ENCODE measurements at places on chromosomes 11 and 22.

- DNase-seq, result no peak
These were observed 21.9 kb downstream of the IGSF9B start for GRCh38 chr11:133934599-133935550.

GRCh38 chr11:62046568-62047100, 77.2 kb upstream of the INCENP start:
- DNase-seq, result no peak

DNA sequence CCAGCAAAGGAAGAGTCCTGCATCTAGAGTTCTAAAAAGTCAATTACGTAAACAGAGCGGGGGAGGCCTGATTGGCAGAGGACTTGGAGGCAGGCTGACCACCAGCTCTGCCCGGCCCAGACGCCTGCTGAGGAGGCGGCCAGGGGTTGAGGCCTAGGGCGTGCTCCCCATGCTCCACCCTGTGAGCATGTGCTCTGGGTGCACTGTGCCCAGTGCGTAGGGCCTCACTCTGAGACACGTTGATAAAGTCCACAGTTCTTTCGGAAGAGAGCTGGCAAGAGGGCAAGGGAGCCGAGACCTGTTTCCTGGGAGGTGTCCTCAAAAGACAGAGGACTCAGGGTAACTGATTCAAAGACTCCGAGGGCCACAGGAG, 25.2 kb downstream of the GRIK4 start:
- no peak for DNase-seq

DNA sequence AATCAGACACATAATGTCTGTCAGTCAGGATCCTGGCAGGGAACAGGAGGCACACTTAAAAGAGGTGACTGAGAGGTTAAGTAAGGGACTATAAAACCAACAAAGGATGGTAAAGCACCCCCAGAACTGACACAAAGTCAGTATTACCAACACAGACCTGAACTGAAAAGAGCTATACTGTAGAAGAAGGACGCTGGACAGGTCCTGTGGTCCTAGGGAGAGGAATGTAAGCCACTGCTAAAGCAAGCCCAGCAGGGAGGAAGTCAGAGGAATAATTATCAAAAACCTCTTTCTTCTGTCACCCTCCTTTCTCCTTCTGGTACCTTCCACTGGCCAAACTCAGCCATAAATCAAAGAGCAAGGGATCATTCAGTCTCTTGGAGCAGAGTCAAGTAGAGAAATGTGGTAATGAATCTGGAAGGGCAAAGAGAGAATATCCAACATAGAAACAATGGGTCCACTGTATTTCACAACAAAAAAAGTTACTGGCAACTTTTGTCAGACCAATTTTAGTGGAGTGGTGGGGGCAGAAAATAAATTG, 33.4 kb upstream of the ANGPTL5 start:
- no peak for DNase-seq

DNA sequence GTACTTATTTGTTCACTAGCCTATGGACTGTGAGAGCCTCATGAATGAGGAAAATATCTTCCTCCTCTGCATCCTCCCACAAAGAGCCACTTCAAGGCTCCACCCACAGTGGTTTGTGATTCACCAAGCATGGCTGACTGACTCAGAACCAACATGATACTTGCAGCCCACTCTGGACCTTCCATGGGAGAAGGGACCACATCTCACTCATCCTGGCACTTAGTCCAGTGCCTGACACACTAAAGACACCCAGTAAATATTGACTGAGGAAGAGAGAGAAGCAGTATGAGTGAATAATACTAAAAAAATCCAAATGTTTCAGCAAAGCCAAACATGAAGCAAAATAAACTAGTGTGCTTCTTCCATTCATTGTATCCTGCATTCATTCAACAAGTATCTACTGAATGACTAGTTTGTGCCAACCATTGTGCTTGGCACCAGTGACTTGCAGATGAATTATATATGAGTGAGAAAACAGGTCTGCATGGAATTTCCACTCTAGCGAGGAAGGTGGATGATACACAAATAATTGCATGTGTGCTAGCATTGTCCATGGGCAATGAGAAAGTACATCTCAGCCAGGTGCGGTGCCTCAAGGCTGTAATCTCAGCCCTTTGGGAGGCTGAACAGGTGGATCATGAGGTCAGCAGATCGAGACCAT, 54.9 kb upstream of the BLID start:
- no peak for DNase-seq

GRCh38 chr22:32005453-32005852, 37.6 kb upstream of the SLC5A1 start:
- no peak for DNase-seq
